BJ (cell line): ENCODE measurements at places on chromosomes 2 and 18.

DNA sequence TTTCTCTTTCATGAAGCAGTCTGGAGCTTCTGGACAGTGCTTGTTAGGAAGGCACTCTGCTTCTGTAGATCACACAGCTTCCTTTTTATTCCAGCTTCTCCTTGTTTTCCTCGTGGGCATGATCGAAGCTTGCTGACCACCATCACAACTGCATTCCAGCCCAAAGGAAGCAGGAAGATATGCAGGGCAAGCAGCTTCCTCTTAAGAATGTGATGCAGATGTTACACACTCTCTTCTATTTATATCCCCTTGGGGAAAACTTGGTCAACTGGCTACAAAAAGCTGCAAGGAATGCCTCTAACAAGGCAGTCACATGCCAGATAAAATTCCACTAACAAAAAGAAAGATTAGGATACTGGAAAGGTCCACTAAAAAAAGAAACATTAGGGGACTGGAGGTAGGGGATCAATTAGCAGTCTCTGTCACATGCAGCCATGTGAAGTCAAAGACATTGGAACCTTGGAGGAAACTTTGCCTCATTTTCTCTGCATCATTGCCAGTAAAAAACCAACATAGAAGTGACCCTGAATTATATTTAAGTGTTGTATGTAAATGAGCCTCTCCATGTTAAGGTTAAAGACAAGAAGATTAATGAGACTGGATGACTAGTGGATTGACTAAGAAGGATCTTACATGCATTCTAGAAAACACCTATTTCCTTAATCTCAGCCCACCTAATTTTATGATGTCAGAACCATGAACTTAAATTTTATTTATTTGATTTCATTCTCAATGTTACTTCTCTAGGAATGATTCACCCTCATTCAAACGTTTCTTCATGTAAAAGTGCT is 98.3 kb downstream of the NAB1 start:
- DNase-seq, result no peak

GRCh38 chr2:152240559-152241231 is 65.1 kb upstream of the STAM2 start:
- DNase-seq, result peak; percentile 11

DNA sequence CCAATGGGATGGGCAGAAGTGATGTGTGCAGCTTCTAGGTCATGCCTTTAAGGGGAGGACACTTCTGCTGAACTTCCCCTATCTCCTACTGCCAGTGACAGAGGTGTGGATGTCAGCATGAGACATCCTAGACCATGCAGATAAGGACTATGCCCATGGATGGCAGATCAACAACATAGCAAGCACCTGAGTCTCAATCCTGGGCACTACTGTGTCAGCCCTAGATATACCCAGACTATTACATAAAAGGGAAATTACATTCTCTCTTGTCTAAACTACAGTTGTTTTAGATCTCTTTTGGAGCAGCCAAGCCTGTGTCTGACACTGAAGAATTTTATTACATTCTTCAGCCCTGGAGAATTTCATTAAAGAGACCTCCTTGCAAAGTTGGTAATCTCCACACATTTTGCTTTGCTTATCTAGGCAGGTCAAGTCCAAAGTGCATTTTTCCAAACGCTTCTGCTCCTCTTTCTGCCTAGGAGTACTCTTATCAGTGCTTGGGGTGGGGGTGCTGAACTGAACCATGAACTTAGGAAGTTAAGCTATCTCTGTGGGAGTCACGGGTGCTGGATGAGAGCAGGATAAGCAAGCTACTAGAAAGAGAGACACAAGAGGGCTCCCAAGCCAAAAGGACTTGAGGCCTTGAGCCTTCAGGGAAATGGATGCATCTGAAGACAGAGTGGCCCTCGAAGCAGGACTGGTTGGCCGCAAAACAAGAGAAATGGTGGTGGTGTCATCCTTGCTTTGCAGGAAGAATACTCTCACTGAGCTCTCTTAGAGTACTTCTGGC is 95.2 kb upstream of the SPRED2 start:
- DNase-seq, result no peak

GRCh38 chr2:26691881-26692278 is 642 bp upstream of the KCNK3 start:
- DNase-seq, result no peak

GRCh38 chr18:79922971-79923411 is 28.5 kb downstream of the SLC66A2 start:
- DNase-seq, result no peak

DNA sequence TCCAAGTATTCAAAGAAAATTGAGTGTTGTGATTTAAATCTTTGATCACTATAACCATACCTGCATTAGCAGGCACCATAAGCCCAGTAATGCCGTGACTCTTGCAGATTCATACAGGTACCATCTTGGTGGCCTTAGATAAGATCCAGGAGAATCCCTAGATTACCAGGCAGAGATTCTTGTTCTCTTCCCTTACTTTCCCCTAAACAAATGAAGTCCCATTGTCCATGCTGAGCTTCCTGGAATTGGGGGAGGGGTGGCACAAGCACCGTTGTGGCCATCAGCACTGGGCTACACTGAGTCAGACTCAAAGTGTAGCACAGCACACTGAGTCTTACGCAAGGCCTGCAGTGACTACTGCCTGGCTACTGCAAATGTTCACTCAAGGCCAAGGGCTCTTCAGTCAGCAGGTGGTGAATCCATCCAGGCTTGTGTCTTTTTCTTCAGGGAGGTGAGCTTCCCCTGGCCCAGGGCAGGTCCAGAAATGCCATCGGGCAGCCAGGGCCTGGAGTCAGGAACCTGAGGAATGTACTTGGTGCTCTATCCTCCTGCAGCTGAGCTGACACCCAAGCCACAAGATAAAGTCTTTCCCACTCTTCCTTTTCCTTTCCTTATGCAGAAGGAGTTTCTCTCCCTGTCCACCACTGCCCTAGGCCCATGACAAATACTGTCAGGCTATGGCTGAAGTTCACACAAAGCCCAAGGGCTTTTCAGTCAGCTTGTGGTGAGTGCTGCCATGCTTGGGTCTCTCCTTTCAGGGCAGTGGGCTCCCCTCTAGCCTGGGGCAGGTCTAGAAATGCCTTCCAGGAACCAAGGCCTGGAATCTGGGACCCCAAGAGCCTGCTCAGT is 52.6 kb downstream of the CD28 start:
- DNase-seq, result no peak

GRCh38 chr2:101948625-101949155 is 43.1 kb upstream of the IL1R2 start:
- no peak for DNase-seq

DNA sequence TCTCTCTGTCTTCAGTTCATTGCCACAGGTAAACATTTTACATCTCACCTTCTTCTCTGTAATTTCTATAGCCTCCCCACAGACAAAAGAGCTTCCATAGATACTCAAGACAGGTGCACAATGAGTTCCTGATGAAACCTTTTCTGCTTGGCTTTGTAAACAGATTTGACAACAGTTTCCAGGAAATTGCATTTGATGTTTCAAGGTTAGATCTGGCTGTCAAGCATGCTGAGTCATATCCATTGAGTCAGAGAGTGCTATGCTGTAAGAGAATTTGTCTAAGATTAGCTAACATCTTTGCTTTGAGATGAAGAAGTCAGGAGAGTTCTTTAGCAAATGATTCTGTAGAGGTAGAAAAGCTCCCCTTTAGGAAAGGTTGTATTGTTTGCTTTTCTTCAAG is 40.6 kb upstream of the MAP2 start:
- DNase-seq, result no peak
